HuH-7 (cell line): ENCODE measurements at places on chromosomes 6 and 20.
A peak's percentile ranks its signal among the peaks of the same experiment; 100 is the strongest.

DNA sequence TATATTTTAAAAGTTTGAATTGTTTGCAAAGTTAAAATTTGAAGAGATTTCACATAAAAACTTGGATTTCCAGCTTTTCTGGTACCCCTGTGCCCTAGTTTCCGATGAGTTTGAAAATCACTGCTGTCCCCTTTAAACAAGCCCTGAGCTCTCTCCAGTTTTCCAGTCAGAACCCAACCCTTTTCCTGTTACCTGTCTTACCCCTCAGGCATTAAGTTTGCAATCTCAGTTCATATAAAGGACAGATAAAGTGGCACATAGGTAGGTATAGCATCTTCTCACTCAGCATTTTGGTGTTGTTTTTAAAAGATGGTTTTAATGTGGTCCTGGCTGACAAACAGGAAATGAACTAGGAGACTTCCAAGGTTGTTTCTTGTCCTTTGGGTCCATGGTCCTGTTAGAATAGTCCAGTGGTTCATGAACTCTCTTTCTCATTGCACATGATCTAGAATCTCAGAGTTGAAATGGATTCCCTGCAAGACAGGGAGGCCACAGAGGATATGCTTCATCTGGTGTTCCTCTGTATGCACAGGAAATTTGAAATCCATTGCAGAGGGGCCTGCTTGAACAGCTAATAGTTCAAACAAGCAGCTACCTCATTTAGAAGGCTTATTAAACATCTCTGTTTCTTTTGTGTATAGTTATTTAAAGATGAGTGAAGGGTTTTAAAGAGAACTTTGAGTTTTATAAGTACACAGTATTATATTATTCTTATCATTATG lies 82.7 kb downstream of the JAG1 start:
- DNase-seq: no peak

- no peak for DNase-seq
Observed at GRCh38 chr6:45803071-45803470, 212.6 kb downstream of the CLIC5 start.

DNA sequence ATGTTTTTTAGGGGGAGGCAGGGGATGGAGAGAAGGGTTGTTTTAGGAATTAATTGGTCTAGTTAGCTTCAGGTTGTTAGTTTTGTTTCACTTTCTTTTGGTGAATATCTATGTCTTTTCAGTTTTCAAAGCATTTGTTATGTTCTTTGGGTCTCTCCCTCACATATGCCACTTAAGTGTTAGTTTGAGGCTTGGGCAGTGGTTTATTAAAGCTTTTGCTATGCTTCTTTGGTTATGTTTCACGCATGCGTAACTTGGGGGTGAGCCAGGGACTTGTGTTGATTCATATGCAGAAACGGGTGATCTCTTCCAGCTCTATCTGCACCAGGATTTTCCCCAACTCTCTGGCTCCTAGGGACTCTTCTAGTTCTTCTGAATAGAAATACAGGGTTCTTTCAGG lies 11.4 kb upstream of the MMS22L start:
- no peak for DNase-seq

DNA sequence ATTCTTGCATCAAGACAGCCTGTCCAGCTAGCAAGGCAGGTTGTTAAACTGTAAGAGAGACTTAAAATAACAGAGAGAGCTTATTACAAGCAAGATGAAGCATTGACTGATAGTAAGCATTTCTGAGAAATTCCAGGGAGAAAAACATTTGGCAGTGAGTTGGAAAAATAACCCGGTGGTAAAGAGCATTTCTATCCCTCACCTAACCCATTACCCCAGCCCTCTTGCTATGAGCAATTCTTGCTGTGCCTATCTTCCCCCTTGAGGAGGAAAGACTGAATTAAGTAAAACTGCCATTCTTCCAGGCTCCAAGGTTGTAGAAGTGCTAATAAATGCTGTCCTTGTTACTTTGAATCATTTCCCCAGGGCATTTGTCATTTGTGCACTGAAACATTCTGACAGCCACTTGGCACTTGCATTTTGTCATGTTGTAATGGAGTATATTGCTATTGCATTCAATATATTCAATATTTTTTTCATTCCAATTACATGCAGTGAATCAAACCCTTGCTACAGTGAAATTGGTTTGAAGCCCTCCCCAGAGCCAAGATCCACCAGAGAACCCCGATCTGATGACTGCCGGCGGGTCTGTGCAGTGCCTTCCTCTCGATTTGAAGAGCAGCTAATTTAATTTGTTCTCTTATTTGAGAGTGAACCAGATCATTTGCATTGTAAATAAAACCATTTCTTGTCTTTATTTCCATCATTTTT lies 291.1 kb downstream of the HIVEP2 start:
- no peak for DNase-seq

GRCh38 chr6:129577691-129578090 lies 132.3 kb downstream of the ARHGAP18 start:
- no peak for DNase-seq

DNA sequence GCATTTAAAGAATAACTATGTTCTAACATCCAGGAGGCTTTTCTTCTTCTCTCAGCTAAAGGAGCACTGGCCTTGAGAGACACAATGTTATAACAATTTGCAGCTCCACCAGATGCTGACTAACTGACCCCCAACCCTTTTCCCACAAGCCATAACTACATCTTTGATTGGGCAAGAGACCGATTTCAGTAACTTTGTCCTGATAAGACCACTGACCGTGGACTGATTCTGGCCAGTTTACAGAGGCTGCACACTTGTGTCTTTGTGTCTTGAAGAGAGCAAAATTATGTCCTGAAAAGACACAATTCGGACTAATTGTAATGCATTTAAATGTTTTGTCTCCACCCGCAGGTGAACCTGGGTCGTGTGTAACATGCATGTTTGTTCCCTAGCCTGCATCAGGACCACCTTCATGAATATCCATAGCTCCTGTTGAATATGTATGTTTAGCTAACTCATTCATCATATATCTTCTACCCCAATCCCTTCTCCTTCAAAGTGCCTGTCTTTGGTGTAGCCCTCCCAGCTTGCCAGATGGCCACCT lies 22.3 kb downstream of the ABRACL start:
- no peak for DNase-seq

DNA sequence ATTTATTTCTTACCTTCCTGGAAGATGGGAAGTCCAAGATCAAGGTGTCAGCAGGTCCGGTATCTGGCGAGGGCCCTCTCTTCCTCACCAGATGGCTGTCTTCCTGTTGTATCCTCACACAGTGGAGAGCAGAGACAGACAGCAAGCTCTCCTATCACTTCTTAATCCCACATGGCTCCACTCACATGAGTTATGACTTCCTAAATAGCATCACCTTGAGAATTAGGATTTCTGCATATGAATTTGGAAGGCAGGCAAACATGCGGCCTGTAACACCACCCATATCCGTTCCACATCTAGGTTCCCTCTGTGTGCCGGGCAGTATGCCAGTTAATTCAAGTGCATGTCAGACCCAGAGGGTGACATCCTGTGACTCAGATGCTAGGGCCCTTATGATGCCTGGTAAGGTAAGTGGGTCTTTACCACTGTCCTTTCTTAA lies 2.1 kb downstream of the RAET1E start:
- no peak for DNase-seq

DNA sequence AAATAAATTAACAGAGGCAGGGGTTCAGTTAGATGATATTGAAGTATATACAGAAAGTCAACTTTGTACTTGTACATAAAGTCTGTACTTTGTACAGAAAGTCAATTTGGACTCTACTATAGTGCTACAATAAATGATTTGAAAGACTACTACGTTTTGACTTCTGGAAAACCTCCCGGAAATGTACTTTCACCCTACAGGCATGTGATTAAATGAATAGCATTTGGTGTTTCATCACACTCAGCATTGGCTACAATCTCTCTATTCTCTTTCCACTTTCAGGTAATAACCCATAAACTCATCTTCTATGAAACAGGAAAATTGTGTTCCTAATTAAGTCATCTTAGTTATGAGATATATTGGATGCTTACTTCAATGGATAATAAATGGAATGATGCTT lies 25.6 kb upstream of the MC3R start:
- DNase-seq: no peak

GRCh38 chr6:107318100-107318736 lies 141.1 kb downstream of the PDSS2 start:
- peak; percentile 61 for DNase-seq

- no peak for DNase-seq
Observed at GRCh38 chr6:887583-888235, 194.8 kb upstream of the EXOC2 start.

- DNase-seq: no peak
Observed at GRCh38 chr20:43243672-43244269, 54.1 kb upstream of the PTPRT start.

GRCh38 chr6:22736740-22737139 lies 167.4 kb downstream of the HDGFL1 start:
- no peak for DNase-seq

- DNase-seq: no peak
Observed at GRCh38 chr6:158854214-158855101, 35.3 kb upstream of the EZR start.

DNA sequence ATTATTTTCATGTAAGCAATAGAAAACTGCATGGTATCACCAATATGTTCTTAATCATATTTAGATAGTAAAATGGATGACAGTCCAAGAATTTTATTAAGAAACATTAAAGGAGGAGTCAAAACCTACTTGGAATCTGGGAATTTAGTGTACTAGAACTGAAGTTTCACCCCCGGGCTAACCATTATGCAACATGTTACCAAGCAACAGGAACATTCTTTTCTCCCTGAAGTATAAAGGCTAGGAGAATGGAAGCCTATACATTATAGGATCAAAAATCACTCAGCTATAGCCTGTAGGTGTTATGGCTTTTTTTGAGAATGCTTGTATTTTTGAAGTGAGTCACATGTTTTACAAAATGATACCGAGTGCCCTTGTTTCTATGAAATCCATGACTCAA lies 538.3 kb downstream of the GRIK2 start:
- no peak for DNase-seq

DNA sequence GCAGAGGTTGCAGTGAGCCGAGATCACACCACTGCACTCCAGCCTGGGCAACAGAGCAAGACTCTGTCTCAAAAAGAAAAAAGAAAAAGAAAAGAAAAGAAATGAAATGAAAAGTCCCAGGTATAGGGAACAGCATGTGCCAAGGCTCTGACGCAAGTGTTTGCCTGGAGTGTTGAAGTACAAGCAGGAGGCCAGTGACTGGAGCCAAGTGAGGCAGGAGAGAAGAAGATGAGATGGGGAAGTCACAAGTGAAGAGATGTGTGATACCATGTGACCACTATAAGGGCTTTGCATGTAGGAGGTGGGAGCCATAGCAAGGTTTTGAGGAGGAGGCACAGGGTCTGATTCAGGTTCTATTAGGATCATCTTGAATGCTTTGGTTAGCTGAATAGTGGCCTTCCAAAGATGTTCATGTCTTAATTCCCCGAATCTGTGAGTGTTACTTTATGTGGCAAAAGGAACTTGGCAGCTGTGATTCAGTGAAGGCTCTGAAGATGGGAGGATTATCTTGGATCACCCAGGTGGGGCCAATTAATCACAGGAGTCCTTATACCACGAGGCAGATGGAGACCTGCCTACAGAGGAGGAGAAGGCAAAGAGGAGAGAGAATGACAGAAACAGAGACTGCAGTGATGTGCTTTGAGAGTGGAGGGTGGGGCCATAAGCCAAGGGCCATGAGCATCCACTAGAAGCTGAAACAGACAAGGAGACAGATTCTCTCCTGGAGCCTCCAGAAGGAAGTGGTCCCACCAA lies 91.1 kb upstream of the PTPN1 start:
- no peak for DNase-seq

GRCh38 chr20:39225978-39226377 lies 263.8 kb downstream of the DHX35 start:
- DNase-seq: no peak

DNA sequence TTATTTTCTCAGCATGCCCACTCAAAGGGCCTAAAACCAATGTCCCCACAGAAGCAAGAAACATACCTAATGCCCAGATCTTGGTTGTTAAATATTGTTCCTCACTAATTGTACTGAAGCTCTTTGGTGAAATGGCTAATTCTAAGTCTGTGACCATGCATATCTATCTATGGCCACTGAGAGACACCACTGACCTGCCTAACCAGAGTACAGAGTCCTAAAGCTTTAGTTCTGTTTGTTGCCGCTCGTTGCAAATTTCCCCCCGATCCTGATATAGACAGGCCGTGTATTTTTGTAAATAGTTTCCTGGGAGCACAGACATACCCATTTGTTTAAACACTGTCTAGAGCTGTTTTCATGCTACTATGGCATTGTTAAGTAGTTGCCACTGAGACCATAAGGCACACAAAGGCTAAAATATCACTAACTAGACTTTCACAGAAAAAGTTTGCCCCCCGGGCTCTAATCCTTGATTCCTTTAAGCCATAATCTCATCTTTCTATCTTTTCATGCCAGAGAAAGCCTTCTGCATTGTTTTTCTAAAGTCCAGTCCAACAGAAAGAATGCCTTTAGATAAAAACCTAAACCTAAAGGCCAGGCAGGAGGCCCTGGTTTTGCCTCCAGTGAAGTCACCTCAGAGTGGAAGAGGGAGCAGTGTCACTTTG lies 48.7 kb downstream of the DNAAF9 start:
- peak; percentile 27 for DNase-seq

DNA sequence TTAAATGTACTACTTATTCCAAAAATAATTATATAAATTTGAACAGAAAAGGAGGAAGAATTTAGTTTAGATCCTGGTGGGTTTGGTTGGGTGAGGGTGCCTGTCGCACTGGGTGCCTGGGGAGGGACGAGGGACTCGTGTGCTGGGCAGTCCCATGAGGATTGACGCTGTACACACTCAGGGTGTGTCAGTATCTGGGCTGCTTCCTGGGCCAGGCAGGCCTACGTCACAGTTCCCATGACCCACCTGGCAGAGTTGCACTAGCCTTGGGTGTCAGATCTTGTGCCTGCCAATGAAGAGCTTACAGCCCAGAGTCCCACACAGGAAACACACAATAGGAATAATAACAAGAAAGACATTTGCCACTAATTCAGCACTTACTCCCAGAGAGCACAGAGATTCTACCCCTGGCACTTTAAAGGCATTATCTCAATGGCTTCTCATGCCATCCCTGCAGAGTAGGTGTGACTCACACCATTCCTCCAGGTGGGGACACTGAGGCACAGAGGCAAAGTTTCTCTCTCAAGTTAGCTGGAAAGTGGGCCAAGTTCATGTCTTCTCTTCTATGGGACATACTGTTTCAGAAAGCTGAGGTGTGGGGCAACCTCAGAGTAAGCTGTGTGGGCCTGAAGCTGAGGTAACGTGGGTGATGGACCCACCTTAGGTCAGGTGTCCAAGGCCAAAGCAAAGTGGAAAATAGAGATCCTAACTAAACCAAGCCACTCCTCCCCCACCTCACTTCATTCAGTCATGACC lies 1.3 kb upstream of the SDCBP2 start:
- DNase-seq: peak; percentile 6

DNA sequence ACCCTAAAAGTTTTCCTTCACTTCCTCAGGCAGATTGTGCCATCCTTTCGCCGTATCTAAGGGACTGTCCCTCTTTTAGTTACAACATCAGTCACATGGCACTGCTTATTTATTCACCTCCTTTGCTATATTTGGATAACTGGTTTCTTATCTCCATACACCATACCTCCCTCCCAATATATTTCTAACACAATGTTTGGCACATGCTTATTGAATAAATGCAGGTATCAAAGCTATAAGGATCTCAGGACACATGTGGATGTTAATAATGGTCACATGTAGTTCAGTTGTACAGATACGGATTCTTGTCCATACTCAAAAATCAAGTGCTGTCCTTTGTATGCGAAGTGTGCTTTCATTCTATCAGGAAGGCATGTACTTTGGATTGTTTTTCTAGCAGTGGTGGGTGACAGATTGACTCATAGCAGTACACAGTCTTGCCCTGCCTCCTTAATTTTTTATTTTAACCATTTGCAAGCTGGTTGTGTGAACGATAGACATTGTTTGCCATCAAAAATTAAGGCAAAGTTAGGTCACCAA lies 407.1 kb upstream of the RUNX2 start:
- DNase-seq: peak; percentile 17
